Activated B cell treated with CpG ODN at 0.5 μM for 24 hours (primary cell): ENCODE measurements at places on chromosomes 12 and 14. TPM values are rescaled to one million over a fixed set of nuclear protein-coding genes. Genes with fewer than 3 reads are reported as not detected.
A peak's percentile ranks its signal among the peaks of the same experiment; 100 is the strongest.

DNA sequence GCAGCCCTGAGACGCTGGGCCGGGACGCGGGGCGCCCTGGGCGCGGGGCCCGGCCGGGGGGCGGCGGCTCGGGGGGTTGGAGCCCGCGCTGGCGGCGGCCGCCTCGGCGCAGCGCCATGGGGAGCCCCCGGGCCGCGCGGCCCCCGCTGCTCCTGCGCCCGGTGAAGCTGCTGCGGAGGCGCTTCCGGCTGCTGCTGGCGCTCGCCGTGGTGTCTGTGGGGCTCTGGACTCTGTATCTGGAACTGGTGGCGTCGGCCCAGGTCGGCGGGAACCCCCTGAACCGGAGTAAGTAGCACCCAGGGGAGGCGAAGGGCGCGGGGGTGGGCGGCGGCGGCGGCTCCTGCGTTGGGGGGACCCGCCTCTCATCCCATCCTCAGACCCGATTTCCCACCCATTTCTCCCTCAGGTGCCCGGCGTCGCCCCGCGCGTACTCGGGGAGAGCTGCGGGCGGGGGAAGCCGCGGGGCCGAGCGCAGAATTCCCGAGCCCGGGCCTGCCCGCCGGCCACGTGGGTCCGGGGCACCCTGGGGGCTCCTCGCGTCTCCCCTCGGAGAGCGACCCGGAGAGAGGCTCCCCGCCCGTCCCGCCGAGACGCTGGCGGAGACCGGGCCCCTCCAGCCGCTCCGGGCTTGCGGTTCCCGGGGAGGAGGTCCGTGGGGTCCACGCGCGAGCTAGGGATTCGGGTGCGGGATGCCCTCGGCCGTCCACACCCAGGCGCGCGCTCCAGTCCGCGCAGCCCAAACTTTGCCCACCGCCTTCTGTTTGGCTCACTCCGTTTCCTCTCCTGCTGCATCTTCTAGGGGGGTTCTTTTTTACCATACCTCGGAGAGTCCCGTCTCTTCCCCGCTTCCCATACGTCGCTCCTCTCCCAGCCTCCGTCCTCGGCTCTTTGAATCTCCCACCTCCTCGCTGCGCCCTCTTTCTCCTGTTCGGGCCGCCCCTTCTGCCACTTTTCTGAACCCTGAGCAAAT, 807 bp downstream of the B4GALNT3 start:
- H3K27ac ChIP-seq = no peak overlapping the region
- peaks cover 40% of the 10 kb centered on the region for H3K27me3 ChIP-seq
- H3K4me1 ChIP-seq = peaks cover 12% of the 10 kb centered on the region
- no peaks in the 10 kb centered on the region for H3K36me3 ChIP-seq

- DNase-seq = no peak
- H3K27ac ChIP-seq = no peak overlapping the region
- peaks cover 37% of the 10 kb centered on the region for H3K36me3 ChIP-seq
- peaks cover 10% of the 10 kb centered on the region for H3K4me1 ChIP-seq
- H3K4me3 ChIP-seq = no peak overlapping the region
Measured at GRCh38 chr12:108846290-108846701, 11.1 kb downstream of the SSH1 start.

The AQP2 gene
- total RNA-seq = not detected in 2 replicates

DNA sequence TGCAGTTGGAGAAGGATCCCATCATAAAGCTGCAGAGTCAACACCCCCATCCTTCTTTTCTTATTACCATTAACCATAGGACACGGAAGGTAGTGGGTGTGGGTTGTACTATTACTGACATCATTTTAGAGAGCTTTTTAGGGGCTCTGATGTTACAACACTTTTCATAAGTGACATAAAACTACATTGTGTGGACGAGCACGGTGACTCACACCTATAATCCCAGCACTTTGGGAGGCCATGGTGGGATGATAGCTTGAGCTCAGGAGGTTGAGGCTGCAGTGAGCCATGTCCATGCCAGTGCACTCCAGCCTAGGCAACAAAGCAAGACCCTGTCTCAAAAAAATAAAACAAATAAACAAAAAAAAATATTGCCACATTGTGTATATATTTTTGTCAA, 167.1 kb downstream of the DUSP6 start:
- no peaks in the 10 kb centered on the region for H3K27me3 ChIP-seq
- H3K27ac ChIP-seq = no peak overlapping the region
- H3K36me3 ChIP-seq = peaks cover 3% of the 10 kb centered on the region
- H3K4me3 ChIP-seq = no peak overlapping the region
- DNase-seq = no peak

GRCh38 chr12:75525263-75525662, 13.9 kb upstream of the KRR1 start:
- H3K4me3 ChIP-seq = no peak overlapping the region
- H3K36me3 ChIP-seq = no peaks in the 10 kb centered on the region
- H3K27me3 ChIP-seq = peaks cover 30% of the 10 kb centered on the region
- DNase-seq = no peak
- no peak overlapping the region for H3K27ac ChIP-seq

The MYH6 gene
- not detected in 2 replicates for total RNA-seq

- H3K27me3 ChIP-seq = no peaks in the 10 kb centered on the region
- H3K27ac ChIP-seq = peak overlapping the region; percentile 97
- peaks cover 74% of the 10 kb centered on the region for H3K4me1 ChIP-seq
- H3K36me3 ChIP-seq = peaks cover 49% of the 10 kb centered on the region
- H3K4me3 ChIP-seq = peak overlapping the region; percentile 98
Measured at GRCh38 chr12:12718381-12718759, 1.2 kb downstream of the CDKN1B start.

The NPFF gene
- total RNA-seq = not detected in 2 replicates

DNA sequence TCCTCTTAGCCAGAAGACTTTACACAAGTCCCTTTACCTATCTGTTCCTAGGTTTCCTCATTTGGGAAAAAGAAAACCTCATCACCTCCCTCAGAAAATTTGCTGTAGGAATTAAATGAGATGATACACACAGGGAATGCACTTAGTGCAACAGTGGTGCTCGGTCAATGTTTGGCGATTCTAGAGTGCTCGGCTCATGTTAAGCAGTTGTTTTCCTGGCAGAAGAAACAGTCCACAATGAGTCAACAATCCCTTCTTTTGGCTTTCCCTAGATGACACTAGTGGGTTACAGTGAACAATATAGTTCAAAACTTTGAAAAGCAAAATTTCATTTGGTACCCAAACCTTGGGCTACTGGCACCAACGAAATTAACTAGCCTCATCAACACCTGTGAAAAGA, 3.9 kb upstream of the TMEM233 start:
- peaks cover 2% of the 10 kb centered on the region for H3K4me1 ChIP-seq
- H3K36me3 ChIP-seq = no peaks in the 10 kb centered on the region
- no peak overlapping the region for H3K27ac ChIP-seq
- H3K27me3 ChIP-seq = peaks cover 38% of the 10 kb centered on the region

- no peaks in the 10 kb centered on the region for H3K4me1 ChIP-seq
- no peak overlapping the region for H3K4me3 ChIP-seq
- no peaks in the 10 kb centered on the region for H3K36me3 ChIP-seq
- DNase-seq = no peak
Measured at GRCh38 chr14:51484485-51484884, 167.2 kb upstream of the FRMD6 start.

The CPM gene
- total RNA-seq = 6.3 and 10.1 TPM in 2 replicates
